ENCODE measurements at places on chromosomes 16 and 17.

DNA sequence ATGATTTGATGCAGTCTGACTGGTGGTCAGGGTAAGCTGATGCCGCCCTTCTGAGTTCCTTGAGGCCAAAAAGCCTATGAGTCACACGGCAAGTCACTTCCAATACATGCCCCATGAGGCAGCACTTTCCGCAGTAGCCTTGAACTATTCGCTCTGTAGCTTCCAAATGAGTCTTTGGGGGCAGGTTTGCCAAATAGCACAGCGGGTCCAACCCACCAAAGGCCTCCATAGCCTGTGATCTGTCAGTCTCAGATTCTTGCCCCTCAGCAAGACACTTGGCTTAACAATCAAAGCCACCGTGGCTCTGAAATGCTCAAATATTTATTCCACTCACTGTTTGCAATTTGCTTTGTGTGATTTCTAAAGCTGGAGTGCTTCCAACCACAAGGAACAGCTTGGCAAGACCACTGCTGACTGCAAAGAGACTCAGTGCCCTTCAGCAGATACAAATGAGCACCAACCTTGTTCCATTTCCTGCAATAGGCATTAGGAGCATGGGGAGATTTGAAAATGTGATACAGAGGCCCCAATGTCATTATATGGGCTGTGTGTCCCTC is 45.4 kb downstream of the CLEC19A start:
- no peak for DNase-seq

GRCh38 chr17:69539274-69539673 is 124.8 kb downstream of the MAP2K6 start:
- no peak for DNase-seq

- no peak for DNase-seq
Observed at GRCh38 chr17:20214794-20215193, 205.6 kb downstream of the SPECC1 start.

- DNase-seq: no peak
Observed at GRCh38 chr16:13441675-13442074, 478.3 kb upstream of the ERCC4 start.

- no peak for DNase-seq
Observed at GRCh38 chr16:30139583-30140481, 16.8 kb upstream of the MAPK3 start.

GRCh38 chr17:64075913-64076312 is 54.0 kb downstream of the ERN1 start:
- no peak for DNase-seq

- DNase-seq: no peak
Observed at GRCh38 chr17:10314329-10314728, 58.5 kb downstream of the MYH13 start.

- no peak for DNase-seq
Observed at GRCh38 chr16:12724226-12724625, 79.5 kb downstream of the CPPED1 start.

DNA sequence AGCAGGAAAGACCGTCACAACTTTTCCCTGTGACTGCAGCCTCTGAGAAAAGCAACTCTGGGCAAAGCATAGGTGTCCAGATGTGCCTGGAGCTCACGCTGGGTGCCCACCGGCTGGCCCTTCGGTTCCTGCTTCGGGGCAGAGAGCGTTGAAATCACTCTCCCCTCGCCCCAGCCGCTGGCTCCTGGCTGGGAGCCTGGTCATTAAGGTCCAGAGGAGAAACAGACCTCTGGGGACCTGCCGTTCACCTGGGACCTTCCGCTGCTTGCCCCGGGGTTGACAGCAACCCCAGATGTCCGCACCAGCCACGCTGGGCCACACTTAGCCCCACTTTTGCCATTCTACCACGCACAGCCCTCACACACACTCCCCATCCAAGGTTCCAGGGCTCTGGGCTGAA is 13.1 kb downstream of the MRM3 start:
- DNase-seq: no peak

DNA sequence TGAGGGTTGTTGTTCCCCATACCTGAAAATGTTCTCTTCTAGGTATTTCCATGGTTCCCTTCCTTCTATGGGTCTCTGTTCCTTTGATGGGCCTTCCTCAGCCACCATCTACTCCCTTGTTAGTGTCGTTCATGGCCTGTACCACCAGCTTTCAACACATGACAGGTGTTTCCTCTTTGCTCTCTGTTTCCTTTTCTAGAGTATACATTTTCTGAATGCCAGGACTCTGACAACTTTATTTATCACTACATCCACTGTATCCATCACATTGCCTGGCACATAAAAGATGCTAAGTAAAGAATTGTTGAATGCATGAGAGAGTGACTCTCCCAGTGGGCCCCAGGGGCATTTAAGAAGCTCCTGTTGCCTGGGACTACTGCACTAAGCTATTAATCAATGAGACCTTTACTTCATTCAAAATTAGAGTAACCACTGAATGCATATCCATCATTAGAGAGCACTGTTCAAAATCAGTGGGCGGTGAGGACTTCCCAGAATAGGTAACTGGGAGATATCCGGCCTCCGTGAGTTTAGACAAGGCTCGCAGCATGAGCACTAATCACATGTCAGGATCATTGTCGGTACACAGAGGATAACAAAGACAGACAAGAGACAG is 255.0 kb downstream of the CBLN1 start:
- no peak for DNase-seq

DNA sequence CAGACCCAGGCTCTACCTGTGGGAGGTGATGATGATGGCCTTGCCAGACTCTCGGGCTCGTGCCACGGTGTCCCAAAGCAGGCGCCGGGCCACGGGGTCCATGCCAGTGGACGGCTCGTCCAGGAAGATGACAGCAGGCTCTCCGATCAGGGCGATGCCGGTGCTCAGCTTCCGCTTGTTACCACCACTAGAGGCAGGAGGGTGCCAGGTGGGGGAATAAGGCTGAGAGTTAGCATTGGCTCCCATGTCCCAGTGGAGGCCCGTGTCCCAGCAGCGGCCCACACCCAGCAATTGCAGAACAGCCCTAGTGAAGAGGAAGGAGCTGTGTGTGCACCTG is 10.3 kb upstream of the RNPS1 start:
- no peak for DNase-seq

- no peak for DNase-seq
Observed at GRCh38 chr16:50297301-50298074, 31.1 kb downstream of the ADCY7 start.

DNA sequence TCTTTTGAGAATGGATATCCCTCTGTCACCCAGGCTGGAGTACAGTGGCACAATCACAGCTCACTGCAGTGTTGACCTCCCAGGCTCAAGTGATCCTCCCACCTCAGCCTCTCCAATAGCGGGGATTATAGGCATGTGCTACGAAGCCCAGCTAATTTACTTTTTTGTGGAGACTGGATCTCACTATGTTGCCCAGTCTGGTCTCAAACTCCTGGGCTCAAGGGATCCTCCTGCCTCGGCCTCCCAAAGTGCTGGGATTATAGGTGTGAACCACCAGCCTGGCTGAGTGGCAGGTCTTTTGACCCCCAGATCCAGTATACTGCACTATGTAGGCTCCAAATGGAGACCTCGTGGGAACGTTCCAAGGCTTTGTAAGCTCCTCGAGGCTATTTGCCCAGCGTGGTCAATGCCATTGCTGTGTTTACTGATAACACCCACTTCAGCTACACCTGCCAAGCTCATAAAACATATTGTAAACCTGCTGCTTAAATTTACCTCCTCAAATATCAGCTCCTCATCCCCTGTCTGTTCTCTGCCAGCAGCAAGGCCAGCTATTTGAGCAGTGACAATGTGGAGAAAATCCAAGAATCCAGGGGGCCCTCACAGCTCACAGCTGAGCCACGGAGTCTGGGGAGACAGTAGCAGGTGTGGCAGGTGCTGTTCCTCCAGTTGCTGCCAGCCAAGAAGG is 16.2 kb upstream of the KIFC3 start:
- DNase-seq: no peak

DNA sequence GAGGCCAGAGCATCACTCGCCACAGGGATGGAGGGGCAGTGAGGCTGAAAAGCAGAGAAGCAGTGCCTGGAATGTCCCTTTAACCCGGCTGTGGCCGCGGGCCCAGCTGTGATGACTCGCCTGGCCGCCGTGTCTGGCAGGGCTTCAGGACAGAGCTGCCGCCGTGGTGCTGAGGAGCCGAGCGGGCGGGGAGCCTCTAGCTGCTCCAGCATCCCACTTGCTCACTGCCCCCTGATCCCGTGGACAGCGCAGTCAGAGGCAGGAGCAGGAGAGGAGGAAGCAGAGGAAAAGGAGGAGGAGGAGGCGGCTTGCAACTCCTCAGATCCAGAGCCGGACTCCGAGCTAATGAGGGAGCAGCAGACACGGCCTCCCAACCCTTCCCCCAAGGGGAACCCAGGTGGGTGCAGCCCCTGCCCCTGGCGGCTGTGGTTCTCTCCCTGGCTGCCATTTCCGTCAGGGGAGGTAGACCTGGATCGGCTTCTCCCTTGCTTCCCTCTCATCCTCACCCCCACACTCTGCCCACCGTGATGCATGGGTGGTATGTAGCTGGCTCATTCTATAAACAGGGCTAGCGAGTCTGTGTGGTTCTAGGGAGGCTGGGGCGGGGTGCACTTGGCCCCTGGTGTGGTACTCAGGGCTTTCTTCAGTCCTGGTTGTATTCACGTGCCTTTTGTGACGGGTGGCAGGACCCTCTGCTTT is 165.7 kb downstream of the CMIP start:
- no peak for DNase-seq

- no peak for DNase-seq
Observed at GRCh38 chr17:74865504-74866197, 6.0 kb upstream of the GRIN2C start.

DNA sequence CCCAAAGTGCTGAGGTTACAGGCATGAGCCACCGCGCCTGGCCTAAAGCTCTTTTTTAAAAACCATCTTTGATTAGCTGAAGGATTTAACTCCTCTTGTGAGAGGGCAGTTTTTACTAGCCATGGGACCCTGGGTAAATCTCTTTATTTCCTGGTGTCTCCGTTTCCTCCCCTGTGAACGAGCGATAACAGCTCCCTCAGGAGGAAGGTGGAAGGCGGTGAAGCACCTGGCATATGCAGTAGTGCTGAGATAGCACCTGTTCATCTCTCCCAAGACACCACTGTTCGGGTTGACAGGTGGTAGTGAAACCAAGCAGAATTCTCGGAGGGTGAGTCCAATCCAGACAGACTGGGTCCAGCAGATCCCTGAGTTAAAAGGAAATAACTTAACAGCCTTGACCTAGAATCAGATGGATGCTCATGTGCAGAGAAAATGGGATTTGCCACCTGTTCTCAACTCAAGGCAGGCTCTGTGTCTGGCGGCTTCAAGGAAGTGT is 86.2 kb downstream of the CRISPLD2 start:
- DNase-seq: no peak
